ENCODE measurements at places on chromosomes 12 and 14.

GRCh38 chr12:32641287-32641901 lies 37.7 kb upstream of the DNM1L start:
- no peak for DNase-seq

DNA sequence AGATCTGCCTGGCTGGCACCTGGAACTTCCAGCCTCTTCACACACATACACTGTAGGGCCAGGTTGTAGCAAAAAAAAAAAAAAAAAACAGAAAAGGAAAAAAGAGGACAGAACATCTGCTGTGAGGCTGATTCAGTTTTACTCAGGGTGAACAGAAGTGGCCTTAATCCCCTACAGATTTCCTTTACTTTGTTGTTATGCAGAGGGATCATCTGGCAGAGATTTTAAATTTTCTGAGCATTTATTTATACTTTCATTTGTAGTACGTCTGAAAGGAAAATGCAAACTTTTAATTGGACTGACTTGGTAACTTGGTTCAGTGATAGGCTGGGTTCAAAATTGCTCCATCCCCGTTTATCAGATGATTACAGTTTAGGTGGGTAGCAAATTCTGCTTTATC lies 50.8 kb upstream of the PRICKLE1 start:
- DNase-seq = no peak

GRCh38 chr14:74980731-74981461 lies 21.8 kb upstream of the EIF2B2 start:
- DNase-seq = no peak

GRCh38 chr12:128445415-128446127 lies 178.6 kb downstream of the TMEM132C start:
- DNase-seq = no peak

GRCh38 chr14:65302571-65303189 lies 109.8 kb upstream of the FUT8 start:
- DNase-seq = no peak

GRCh38 chr14:54738009-54738408 lies 164.6 kb downstream of the GCH1 start:
- no peak for DNase-seq

- no peak for DNase-seq
Measured at GRCh38 chr14:71629765-71630492, 302.3 kb upstream of the RGS6 start.

DNA sequence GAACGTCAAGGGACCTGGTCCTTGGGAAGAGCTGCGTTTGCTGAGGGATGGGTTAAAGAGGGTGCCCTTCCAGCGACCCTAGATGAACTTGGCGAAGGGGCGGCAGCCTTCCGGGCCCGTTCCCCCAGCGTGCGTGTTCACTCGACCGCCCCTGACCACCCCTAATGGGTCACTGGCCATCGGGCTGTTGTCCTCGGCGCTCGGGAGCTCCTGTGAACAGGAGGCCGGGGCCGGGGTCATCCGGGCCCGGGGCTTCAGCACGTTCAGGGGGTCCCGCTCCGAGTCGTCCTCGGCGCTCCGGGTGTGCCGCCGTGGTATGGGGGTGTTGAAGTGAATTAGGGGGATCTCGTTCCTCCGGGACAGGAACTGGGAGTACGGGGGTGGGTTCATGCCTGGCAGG lies 9.2 kb downstream of the FGF23 start:
- DNase-seq = no peak

- no peak for DNase-seq
Measured at GRCh38 chr12:95446506-95446900, 27.4 kb upstream of the METAP2 start.

- no peak for DNase-seq
Measured at GRCh38 chr12:104384141-104384880, 72.4 kb upstream of the CHST11 start.

- DNase-seq = no peak
Measured at GRCh38 chr14:70245026-70245425, 56.3 kb upstream of the SLC8A3 start.

- DNase-seq = no peak
Measured at GRCh38 chr12:53214687-53215455, 7.8 kb upstream of the ITGB7 start.

DNA sequence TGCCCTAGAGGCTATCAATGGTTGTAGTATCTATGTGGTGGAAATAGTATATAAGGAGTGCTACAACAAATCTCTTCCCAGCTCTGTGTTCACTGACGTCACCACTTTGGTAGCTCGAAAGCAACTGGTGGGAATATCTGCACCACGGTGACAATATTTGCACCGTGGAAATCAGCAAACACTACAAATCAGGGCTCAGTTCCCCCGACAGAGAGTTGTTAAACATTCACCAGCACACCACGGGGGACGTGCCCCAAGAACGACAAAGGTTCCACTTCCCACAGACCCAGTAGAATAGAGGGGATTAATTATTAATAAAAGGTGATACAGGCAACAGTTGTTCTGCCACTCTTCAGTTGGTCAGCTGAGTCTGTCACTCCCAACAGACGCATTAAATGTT lies 98.4 kb downstream of the CCDC60 start:
- no peak for DNase-seq

- no peak for DNase-seq
Measured at GRCh38 chr12:52147964-52148463, 43.8 kb downstream of the KRT80 start.

DNA sequence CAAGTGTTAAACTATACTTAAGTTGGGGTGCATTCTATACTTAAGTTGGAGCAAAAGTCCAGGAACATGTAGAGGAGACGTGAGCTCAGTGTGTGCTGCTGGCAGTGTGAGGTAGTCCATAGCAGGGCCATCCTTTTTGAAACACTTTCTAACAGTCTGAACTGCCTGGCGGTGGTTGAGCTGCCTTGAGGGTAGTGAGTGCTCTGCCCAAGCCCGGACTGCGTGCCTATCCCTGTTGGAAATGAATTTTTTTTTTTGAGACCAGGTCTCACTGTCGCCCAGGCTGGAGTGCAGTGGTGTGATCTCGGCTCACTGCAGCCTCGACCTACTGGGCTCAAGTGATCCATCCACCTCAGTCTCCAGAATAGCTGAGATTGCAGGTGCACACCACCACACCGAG lies 14.1 kb downstream of the KCNH3 start:
- no peak for DNase-seq

DNA sequence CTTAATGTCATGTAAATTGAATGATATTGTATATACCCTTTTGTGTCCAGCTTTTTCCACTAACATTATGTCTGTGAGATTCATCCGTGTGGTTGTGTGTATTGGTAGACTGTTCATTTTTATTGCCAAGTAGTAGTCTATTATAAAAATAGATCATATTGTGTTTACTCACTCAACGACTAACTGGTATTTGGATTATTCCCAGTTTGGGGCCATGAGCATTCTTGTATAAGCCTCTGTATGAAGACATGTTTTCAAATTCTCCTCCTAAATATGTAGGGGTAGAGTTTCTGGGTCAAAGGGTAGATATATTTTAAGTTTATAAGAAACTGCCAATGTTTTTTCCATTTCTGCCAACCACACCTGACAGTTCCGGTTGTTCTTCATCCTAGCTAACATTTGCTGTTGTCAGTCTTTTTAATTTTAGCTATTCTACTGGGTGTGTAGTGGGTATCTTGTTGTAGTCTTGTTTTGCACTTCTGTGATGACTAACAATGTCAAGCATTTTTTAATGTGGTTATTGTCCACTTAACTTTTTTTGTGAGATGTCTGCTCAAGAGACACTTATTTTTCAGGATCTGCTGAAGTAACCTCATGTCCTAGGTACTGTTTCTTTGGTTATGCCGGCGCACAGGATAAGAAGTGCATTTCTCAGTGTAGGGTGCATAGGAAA lies 93.2 kb downstream of the DACT1 start:
- no peak for DNase-seq
